ENCODE measurements at places on chromosomes 3 and 15. TPM values are rescaled to one million over a fixed set of nuclear protein-coding genes. Genes with fewer than 3 reads are reported as not detected.

Gene ROPN1
- not detected for total RNA-seq

Gene POTEB3
- not detected for total RNA-seq

Gene AGBL1
- total RNA-seq, result 2.5 TPM

Gene NR1I2
- 0.63 TPM for total RNA-seq

Gene CCDC39
- 0.63 TPM for total RNA-seq

Gene ISLR
- total RNA-seq, result 1.6 TPM

Gene CA12
- 11.6 TPM for total RNA-seq

Gene ARPC4
- 117 TPM for total RNA-seq

Gene ISL2
- total RNA-seq, result not detected

Gene FGF12
- total RNA-seq, result 180 TPM

Gene GOLGA8S
- under 0.01 TPM for total RNA-seq

Gene SNURF
- total RNA-seq, result 95.5 TPM

Gene ATP10A
- total RNA-seq, result 2.5 TPM

Gene SLC28A1
- not detected for total RNA-seq

Gene ISG20
- 0.31 TPM for total RNA-seq

Data from parietal lobe (tissue), 2 donors.